NCI-H1417 treated with DMSO at 0.1 percent for 48 hours (cell line): ENCODE measurements at places on chromosomes 12 and 14.
A peak's percentile ranks its signal among the peaks of the same experiment; 100 is the strongest.

- no peak for DNase-seq
These were observed 9.4 kb downstream of the ART4 start for GRCh38 chr12:14833952-14834351.

- no peak for DNase-seq
These were observed 7.9 kb upstream of the ITFG2 start for GRCh38 chr12:2804393-2805142.

DNA sequence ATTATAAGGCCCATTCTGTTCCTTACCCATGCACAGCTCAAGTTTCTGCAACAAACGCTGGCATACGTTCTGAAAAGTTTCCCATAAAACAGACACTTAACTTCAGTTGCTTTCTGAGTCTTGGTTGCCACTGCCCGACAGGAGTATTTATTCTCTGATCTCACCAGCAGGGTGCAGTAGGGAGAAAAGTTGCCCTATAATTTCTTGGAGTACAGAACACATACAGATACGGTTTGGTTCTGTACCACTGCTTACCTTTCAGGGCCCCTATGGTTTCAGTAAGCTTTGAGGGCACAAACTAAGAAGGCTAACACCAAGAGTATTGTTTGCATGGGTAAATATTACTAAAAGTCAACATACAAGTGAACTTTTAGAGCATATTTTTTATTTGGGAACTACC, 77.9 kb downstream of the SPATA7 start:
- no peak for DNase-seq

- no peak for DNase-seq
These were observed 32.2 kb downstream of the HMGA2 start for GRCh38 chr12:65856521-65856920.

GRCh38 chr14:47435331-47435965, 240.0 kb downstream of the MDGA2 start:
- no peak for DNase-seq

GRCh38 chr14:98408713-98409112, 863.3 kb downstream of the BCL11B start:
- no peak for DNase-seq

DNA sequence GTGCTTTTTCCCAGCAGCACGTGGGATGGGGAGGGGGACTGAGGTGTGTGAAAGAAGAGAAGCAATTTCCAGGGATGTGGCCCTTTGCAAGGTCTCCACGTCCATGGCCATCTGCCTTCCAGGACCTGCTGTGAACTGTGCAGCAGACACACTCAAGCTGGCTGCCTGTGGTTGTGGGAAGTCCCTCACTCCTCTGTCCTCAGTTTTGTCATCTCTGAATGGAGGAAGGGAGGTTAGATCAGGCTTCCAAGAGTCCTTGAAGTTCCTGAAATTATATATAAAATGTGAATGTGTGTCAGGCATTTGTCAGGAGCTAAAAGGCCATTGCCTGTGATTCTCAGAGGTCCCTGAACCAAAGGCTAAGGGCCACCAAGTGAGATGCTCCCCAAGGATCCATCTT, 328.2 kb downstream of the CACNA1C start:
- no peak for DNase-seq

GRCh38 chr14:95193081-95193480, 35.8 kb upstream of the DICER1 start:
- DNase-seq: no peak

- no peak for DNase-seq
These were observed 411.2 kb downstream of the DAD1 start for GRCh38 chr14:22177870-22178269.

- DNase-seq: peak; percentile 91
These were observed 10.5 kb upstream of the STAC3 start for GRCh38 chr12:57261428-57261865.

- DNase-seq: no peak
These were observed 67.6 kb downstream of the PIWIL1 start for GRCh38 chr12:130405332-130405731.

GRCh38 chr12:104549815-104550480, 93.2 kb downstream of the CHST11 start:
- no peak for DNase-seq

GRCh38 chr12:124057691-124058090, 84.7 kb downstream of the ZNF664 start:
- DNase-seq: no peak

DNA sequence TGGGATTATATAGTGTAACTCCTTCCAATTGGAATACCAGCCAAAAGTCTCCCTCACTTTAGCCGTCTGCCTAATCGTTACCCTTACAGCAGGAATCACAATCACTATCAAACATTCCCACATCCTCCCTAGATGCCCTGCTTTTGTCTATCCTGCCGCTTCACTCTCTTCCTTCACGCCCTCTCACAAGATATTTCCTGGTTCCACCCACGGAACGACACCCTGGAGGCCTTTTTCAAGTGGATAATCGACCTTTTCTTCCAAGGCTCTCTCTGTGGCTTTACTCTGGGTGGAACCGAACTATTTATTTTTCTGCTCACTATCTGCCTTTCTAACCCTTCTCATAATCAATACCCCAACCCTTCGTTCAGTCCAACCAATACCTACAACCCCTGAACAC, 58.9 kb downstream of the MOK start:
- no peak for DNase-seq

GRCh38 chr14:85531141-85531586, 1.2 kb downstream of the FLRT2 start:
- no peak for DNase-seq

GRCh38 chr14:102138961-102139285, 774 bp upstream of the WDR20 start:
- no peak for DNase-seq

- DNase-seq: no peak
These were observed 209.0 kb upstream of the FBXO33 start for GRCh38 chr14:39641224-39641623.
